Hematopoietic multipotent progenitor cell (in vitro differentiated cells): ENCODE measurements at places on chromosomes 6 and 20. TPM values are rescaled to one million over a fixed set of nuclear protein-coding genes. Genes with fewer than 3 reads are reported as not detected.

The RSPO4 gene
- not detected for total RNA-seq

The RIN2 gene
- 6.5 TPM for total RNA-seq

The ASIP gene
- total RNA-seq = not detected

The SIRPD gene
- 0.27 TPM for total RNA-seq

The STMN3 gene
- total RNA-seq = 97.2 TPM

The NEURL2 gene
- 21.5 TPM for total RNA-seq

The DDAH2 gene
- total RNA-seq = 223 TPM

The UNC5CL gene
- total RNA-seq = 1.3 TPM
